ENCODE measurements at places on chromosomes 7 and 10.
A peak's percentile ranks its signal among the peaks of the same experiment; 100 is the strongest.

- H3K27ac ChIP-seq: no peak overlapping the region
- H3K27me3 ChIP-seq: no peaks in the 10 kb centered on the region
- H3K4me1 ChIP-seq: no peaks in the 10 kb centered on the region
- H3K4me3 ChIP-seq: no peak overlapping the region
- no peaks in the 10 kb centered on the region for H3K36me3 ChIP-seq
These were observed 318.6 kb downstream of the PTEN start for GRCh38 chr10:88181902-88182600.

DNA sequence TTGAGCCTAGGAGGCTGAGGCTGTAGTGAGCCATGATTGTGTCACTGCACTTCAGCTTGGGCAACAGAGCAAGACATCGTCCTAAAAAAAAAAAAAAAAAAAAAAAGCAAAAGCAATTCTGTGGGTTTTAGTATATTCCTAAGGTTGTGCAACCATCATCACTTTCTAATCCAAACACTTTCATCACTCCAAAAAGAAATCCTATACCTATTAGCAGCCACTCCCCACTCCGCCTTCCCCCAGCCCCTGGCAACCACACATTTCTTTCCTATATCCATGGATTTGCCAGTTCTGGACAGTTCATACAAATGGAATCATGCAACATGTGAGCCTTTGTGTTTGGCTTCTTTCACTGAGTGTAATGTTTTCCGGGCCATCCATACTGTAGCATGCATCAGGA, 20.4 kb downstream of the ZAN start:
- no peak overlapping the region for H3K27ac ChIP-seq
- no peak for DNase-seq
- no peak overlapping the region for H3K4me3 ChIP-seq
- no peaks in the 10 kb centered on the region for H3K36me3 ChIP-seq

- no peaks in the 10 kb centered on the region for H3K4me1 ChIP-seq
- no peaks in the 10 kb centered on the region for H3K36me3 ChIP-seq
These were observed 253.2 kb upstream of the SMIM30 start for GRCh38 chr7:113371416-113372043.

- peaks cover 9% of the 10 kb centered on the region for H3K27me3 ChIP-seq
- H3K4me3 ChIP-seq: no peak overlapping the region
- H3K36me3 ChIP-seq: no peaks in the 10 kb centered on the region
- no peak overlapping the region for H3K27ac ChIP-seq
- H3K4me1 ChIP-seq: peaks cover 6% of the 10 kb centered on the region
- no peak for DNase-seq
These were observed 10.1 kb upstream of the OPN4 start for GRCh38 chr10:86644152-86644793.

DNA sequence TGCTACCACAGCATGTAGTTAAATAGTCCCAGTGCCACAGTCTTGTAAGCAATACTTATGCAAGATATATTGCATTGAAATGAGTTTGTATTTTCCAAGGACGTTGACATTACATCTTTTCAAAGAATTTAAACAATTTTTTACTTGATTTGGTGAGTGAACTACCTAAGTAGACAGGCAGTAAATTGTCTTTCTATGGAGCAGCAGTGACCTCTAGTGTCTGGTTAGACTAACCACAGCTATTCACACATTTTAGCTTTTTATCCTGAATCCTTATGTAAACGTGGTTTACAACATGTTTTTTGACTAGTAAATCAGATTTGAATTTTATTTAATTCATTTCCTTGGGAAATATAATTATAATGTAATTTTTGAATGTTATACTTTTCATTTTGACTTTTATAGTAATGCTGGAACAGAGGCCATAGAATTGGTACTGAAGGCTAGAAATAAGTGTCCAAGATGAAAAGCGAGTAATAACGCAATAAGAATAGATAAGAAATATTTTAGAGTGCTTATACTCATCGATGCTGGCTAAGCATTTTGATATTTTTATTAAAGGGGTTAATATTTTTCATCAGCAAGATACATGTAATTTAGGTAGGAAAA, 5.6 kb downstream of the LRRTM3 start:
- H3K4me3 ChIP-seq: no peak overlapping the region
- no peak overlapping the region for H3K27ac ChIP-seq
- H3K36me3 ChIP-seq: no peaks in the 10 kb centered on the region
- peaks cover 44% of the 10 kb centered on the region for H3K27me3 ChIP-seq
- DNase-seq: no peak

- H3K36me3 ChIP-seq: no peaks in the 10 kb centered on the region
- no peak for DNase-seq
- H3K4me1 ChIP-seq: peaks cover 12% of the 10 kb centered on the region
- H3K4me3 ChIP-seq: no peak overlapping the region
- H3K27ac ChIP-seq: peak overlapping the region; percentile 29
- H3K27me3 ChIP-seq: no peaks in the 10 kb centered on the region
These were observed 266.0 kb downstream of the MAD1L1 start for GRCh38 chr7:1966631-1967200.

- peak overlapping the region; percentile 100 for H3K4me3 ChIP-seq
- H3K27me3 ChIP-seq: no peaks in the 10 kb centered on the region
- peak overlapping the region; percentile 99 for H3K27ac ChIP-seq
These were observed 1.0 kb downstream of the BUD31 start for GRCh38 chr7:99409806-99410205.

DNA sequence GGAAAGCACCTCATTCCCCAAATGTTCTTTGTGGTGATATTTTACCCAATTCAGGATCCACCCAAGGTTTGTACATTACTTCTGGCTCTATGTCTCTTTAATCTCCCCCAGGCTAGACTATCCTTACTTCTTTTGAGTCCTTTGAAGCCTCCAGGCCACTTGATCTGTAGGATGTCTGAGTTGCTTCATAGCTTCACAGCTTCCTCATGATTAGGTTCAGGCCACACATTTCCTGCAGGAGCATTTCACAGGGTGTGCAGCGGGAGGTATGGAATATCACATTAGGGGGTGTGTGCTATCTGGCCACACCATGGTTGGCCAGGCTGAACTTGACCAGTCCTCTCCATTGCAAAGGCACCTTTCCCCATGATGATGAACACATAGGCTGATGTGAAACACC, 18.7 kb downstream of the TSPAN15 start:
- H3K36me3 ChIP-seq: peaks cover 4% of the 10 kb centered on the region
- H3K27ac ChIP-seq: peak overlapping the region; percentile 32
- H3K4me3 ChIP-seq: no peak overlapping the region
- H3K4me1 ChIP-seq: peaks cover 52% of the 10 kb centered on the region
- DNase-seq: no peak

DNA sequence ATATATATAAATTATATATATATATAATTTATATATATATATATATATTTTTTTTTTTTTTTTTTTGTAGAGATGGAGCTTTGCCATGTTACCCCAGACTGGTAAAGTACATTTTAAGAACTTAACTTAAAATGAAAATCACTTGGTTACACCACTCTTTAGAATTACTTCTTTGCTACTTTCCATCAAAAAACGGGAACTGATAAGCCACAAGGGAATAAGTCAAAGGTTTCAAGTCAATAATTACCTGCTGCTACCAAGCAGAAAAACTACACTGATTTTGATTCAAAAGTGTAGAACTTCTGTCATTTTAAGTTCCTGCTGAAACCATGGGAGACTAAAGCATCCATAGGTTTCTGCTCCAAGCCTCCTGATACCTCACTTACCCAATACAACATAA, 12.2 kb downstream of the PPA1 start:
- H3K27ac ChIP-seq: no peak overlapping the region
- H3K36me3 ChIP-seq: peaks cover 5% of the 10 kb centered on the region
- peaks cover 16% of the 10 kb centered on the region for H3K4me1 ChIP-seq
- no peaks in the 10 kb centered on the region for H3K27me3 ChIP-seq

DNA sequence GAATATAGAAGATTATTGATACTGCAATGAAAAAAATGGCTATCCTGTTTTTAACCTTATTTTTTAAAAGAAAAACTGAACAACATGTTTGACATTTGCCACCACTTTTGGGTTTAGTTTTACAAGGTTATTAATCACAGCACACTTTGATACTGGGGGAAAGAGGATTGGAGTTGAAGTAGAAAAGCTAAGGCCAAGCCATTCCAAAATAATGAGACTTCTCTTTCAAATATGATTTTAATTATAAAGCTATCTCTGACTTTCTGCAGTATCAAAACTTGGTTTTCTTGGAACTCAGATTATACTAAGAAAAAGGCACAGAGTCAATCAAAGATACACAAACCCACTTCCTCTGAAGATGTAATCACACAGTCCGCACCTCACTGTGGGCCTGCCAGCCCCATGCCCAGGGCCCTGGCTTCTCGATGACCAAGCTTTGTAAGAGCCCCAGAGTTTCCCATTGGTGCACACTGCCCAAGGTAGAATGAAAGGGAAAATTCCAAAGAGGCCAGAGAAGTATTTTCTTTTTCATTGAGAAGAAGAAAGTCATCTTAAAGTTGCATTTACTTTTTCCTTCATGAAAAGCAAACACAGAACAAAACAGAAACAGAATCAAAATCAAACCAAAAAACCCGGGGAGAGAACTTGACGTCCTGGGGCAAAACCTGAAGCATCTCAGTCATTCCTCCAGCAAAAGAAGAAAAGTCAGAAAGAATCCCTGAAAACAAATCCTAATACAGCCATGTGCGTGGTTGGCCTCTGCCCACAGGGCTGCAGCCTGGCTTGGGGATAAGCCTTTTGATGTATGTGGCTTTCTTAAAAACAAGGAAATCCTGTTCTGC, 187.7 kb upstream of the KLF6 start:
- no peaks in the 10 kb centered on the region for H3K36me3 ChIP-seq
- no peak for DNase-seq
- H3K27ac ChIP-seq: peak overlapping the region; percentile 97
- peak overlapping the region; percentile 81 for H3K4me3 ChIP-seq
- no peaks in the 10 kb centered on the region for H3K27me3 ChIP-seq

DNA sequence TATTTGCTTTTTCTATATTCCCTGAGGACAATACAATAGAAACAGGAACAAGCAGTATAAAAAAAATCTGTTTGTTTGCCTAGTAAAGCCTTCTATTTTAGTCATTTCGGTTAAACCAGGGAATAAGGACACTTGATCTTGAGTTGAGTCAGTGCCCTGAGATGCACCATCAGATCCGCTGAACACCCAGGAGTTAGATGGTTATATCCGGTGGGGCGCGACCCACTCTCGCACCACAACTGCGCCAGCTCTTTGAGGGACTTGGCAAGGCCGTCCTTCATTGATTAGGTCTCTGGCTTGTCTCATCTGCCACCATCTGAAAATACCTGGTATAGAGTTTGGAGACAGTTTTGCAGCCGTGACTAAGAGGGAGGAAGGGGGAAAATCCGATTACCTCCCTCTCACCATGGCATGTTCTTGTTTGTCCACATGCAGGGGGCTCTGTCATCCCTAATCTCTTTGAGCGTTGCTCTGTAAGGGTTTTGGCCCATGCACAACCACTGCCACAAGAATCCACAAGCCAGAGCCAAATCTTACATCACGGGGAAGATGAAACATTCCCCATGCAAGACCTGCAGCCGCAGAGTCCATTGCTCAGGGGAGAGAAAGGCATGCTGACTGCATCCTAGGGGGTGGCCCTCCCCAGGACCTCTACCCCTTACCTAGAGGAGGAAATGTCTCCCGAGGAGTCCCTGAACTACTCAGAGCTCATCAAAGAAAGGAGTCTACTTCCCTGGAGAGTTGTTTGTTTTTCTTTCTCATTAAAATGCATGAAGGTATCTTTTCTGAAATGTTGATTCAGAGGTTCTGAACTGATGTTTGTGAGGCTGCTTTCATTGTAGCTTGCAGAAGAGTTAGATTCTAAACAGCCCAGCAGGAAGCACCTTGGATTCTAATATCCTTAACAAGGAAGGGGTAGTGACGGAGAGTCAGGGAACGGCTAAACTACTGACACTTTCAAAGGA, 101.6 kb upstream of the FAM171A1 start:
- peaks cover 73% of the 10 kb centered on the region for H3K27me3 ChIP-seq
- H3K27ac ChIP-seq: no peak overlapping the region
- no peaks in the 10 kb centered on the region for H3K4me1 ChIP-seq
- H3K36me3 ChIP-seq: peaks cover 2% of the 10 kb centered on the region
- DNase-seq: no peak
- H3K4me3 ChIP-seq: no peak overlapping the region

DNA sequence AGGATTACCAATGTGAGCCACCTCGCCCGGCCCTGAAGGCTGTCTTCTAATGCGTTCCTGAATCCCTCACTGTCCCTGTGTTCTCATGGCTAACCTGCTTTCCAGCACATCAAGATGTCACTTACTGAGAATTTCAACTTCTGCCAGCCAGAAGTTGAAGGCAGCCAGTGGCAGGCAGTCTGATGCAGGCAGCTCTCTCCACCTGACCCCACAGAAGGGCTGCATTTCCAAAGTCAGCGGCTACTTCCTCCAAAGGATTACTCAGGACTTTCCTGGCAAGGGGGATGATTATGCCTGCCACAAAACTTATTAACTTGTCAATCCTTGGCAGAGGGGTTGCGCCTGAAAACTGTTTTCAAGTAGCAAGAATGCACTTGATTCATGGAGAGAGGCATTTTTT, 1219.4 kb downstream of the TYW1 start:
- H3K36me3 ChIP-seq: no peaks in the 10 kb centered on the region
- H3K4me3 ChIP-seq: no peak overlapping the region

- no peak overlapping the region for H3K4me3 ChIP-seq
- DNase-seq: no peak
- no peaks in the 10 kb centered on the region for H3K4me1 ChIP-seq
- peaks cover 55% of the 10 kb centered on the region for H3K27me3 ChIP-seq
These were observed 16.1 kb upstream of the JCAD start for GRCh38 chr10:30075481-30075880.

- H3K4me1 ChIP-seq: no peaks in the 10 kb centered on the region
- H3K27me3 ChIP-seq: peaks cover 23% of the 10 kb centered on the region
- no peaks in the 10 kb centered on the region for H3K36me3 ChIP-seq
- no peak overlapping the region for H3K4me3 ChIP-seq
- no peak for DNase-seq
These were observed 93.4 kb downstream of the GPR26 start for GRCh38 chr10:123759501-123760031.

DNA sequence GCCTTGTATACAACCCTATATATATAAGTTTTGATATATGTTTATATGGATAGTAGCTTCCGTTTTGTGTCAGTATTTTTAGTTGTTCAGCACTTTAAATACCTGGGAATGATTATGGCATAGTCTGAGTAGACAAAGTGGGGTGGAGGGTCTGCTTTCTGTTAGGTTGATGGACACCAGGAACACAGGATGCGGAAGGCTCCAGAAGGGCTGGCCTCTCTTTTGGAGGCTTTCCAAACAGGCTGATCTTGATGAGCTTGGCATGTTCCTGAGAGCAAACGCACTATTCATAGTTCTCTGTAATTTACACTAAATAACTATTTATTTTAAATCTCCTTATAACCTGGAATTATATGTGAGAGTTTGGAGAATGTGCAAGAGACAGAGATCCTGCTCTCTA, 12.7 kb downstream of the AKR1E2 start:
- no peaks in the 10 kb centered on the region for H3K27me3 ChIP-seq
- DNase-seq: no peak
- no peaks in the 10 kb centered on the region for H3K36me3 ChIP-seq
- peaks cover 21% of the 10 kb centered on the region for H3K4me1 ChIP-seq

All from T-helper 17 cell (primary cell).